Stimulated activated CD8-positive, alpha-beta memory T cell treated with anti-CD3 and anti-CD28 coated beads, Interleukin-4, amount 100 ng/mL, for 24 hours (primary cell): ENCODE measurements at places on chromosomes 4 and X.

GRCh38 chr4:3293401-3294391 lies 875 bp downstream of the RGS12 start:
- no peak for DNase-seq

GRCh38 chr4:3316146-3316545 lies 23.3 kb downstream of the RGS12 start:
- no peak for DNase-seq

DNA sequence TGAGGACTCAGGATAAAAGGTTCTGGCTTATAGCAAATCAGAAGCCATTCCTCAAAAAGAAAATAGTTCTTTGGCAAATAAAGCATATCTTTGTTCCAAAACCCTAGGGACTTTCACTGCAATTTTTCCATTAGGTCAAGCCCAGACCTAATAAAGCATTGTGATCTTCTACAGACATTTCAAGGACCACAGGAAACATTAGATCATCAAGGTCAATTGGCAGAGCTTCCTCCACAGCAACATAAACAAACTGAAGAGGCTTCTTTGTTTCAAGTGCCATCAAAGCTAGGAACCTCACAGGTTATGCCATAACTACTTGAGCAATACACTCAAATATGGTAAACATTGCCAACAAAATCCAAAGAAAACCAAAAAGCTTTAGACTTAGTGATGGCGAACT lies 144.9 kb downstream of the ANXA5 start:
- DNase-seq: no peak

GRCh38 chrX:137195991-137196390 lies 162.2 kb upstream of the GPR101 start:
- DNase-seq: no peak

- no peak for DNase-seq
Measured at GRCh38 chr4:140236654-140237169, 82.7 kb upstream of the MAML3 start.

DNA sequence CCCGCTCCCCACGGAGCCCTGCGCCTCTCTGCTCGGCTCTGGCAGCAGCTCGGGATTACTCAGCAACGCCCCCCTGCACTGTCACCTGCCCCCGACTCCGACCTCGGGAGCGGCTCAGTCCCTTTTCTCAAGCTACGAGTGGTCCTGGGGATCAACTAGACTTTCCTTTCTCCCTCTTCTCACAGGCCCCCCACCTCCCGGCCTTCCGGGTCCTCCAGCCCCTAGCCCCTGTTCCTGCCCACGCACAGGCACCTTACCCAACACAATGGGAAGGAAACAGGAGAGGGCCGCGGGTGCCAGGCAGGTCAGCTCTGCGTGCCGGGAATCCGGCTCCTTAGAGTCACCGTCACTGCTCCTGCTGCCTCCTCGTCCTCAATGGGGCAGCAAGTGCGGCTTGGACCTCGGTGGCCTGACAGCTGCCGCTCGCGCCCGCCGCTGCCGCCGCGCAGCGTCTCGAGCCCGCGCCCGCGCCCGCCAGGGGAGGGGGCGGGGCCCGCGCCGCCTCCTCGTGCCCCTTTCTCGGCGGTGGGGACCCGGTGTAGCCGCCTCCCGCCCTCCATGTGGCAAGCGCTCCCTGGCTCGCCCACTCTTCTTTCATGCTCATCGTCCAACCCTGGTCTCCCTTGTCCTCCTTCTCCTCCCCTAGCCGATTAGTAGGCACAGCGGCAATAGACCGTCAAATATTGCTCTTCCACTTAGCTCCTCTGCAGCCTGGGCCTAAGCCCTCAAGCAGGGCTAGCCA lies at the start of gene RAB9B:
TSS of gene RAB9B (minus strand) at position 455 of the 742 bp plus-strand sequence. CDS start 6,473 bp downstream, outside the sequence.
- DNase-seq: peak; percentile 50

GRCh38 chr4:87521757-87522374 lies 7.3 kb downstream of the SPARCL1 start:
- DNase-seq: no peak

GRCh38 chr4:13516315-13516860 lies 27.9 kb downstream of the NKX3-2 start:
- no peak for DNase-seq

DNA sequence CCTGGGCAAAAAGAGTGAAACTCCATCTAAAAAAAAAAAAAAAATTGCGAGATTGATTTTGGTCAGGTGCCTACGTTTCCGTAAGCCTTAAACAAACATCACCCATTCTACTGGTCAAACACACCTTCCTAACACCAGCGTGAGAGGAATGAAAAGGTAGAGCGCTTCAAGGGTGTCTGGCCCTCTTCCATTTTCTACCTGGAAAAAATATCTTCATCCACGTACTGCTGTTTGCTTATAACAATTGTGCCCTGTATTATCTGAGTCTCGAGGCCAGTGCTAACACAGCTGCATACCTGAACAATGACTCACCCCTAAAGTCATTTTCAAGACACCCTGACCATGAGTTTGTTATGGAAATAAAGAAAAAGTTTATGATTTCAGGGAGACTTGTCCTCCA lies 13.9 kb downstream of the TMSB4X start:
- no peak for DNase-seq

DNA sequence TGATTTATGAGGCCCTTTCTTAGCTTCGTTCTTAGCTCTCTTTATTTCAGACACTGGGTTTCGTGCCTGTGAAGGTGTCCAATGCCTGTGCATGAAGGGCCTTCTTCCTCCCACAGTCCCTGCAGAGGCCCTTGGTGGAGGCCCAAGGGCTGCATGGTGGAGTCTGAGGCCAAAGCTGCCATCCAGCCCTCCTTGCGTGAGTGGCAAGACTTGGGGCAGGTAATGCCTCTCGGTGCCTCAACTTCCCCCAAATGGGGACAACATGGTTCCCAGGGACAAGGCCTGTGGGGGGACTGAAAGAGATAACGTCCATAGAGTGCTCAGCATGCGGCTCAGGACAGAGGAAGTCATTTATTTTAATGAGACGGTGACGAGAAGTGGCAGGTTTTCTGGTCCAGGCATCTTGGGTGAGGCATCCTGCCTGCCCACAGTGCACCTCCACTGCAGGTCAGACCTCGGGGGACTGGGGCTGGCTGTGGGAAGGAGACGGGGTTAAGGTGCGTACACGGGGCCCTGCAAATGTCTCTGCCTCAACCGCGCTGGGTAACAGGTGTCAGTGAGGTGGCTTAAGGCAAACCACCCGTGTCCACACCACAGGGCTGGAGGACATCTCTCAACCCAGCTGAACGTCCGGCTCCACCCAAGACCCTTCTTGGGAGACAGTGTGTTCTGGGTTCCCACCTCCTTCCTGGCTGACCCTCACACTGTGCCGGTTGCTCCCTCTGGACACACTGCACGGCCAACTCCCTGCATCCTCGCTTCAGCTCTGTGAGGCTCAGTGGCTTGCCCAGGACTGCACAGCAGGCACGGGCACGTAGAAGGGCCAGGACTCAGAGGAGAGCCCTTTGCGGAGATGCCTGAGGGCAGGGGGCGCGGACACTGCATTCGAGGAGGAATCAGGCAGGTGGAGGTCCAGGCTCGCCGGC lies 50.5 kb downstream of the PSAPL1 start:
- DNase-seq: no peak

DNA sequence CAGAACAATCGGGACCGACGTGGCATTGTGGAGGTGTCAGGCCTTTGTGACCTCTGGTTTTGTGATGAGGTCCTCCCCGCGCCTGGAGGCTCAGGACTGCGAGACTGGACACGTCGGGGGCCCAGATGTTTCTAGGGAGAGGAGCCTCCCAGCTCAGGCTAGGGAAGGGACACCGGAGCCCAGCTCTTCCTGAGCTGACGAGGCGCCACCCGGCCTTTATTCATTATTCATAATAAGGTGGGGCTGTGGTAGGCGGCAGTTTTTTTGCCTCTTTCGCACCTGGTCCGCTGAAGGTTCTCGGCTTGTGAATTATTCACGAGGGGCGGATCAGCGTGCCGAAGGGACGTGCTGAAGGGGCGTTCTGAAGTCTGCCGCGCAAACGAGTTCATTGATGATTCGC lies 2.3 kb upstream of the UBA1 start:
- peak; percentile 18 for DNase-seq

- no peak for DNase-seq
Measured at GRCh38 chr4:96766359-96766758, 926.5 kb downstream of the PDHA2 start.
